NCI-H146 (cell line): ENCODE measurements at places on chromosomes 7 and 10.

GRCh38 chr10:3741688-3742461 lies 43.1 kb downstream of the KLF6 start:
- DNase-seq, result no peak

- DNase-seq, result no peak
Measured at GRCh38 chr7:109549471-109550193, 980.0 kb downstream of the DNAJB9 start.

- peak; percentile 76 for DNase-seq
Measured at GRCh38 chr7:47812429-47813136, 135.7 kb downstream of the PKD1L1 start.

DNA sequence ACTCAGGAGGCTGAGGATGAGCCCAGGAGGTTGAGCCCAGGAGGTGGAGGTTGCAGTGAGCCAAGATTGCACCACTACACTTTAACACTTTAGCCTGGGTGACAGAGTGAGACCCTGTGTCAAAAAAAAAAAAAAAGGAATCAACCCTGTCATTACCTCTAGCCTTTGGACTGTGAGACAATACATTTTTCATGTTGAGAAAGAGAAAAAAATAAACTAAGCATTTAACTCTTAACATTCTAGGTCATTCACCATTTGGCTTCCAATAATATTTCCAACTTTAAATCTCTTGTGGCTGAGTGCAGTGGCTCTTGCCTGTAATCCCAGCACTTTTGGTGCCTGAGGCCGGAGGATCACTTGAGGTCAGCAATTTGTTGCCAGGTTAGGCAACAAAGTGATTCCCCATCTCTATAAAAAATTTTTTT lies 41.9 kb upstream of the TPST1 start:
- DNase-seq, result no peak

- DNase-seq, result no peak
Measured at GRCh38 chr10:69213591-69214311, 6.4 kb upstream of the HKDC1 start.

- no peak for DNase-seq
Measured at GRCh38 chr7:11208883-11209465, 235.3 kb downstream of the PHF14 start.
